ENCODE measurements at places on chromosomes 5 and 9.

- no peak for DNase-seq
These were observed 1.0 kb upstream of the EXOC3 start for GRCh38 chr5:441996-442334.

GRCh38 chr5:82347201-82347865 lies 69.2 kb upstream of the RPS23 start:
- DNase-seq: no peak

DNA sequence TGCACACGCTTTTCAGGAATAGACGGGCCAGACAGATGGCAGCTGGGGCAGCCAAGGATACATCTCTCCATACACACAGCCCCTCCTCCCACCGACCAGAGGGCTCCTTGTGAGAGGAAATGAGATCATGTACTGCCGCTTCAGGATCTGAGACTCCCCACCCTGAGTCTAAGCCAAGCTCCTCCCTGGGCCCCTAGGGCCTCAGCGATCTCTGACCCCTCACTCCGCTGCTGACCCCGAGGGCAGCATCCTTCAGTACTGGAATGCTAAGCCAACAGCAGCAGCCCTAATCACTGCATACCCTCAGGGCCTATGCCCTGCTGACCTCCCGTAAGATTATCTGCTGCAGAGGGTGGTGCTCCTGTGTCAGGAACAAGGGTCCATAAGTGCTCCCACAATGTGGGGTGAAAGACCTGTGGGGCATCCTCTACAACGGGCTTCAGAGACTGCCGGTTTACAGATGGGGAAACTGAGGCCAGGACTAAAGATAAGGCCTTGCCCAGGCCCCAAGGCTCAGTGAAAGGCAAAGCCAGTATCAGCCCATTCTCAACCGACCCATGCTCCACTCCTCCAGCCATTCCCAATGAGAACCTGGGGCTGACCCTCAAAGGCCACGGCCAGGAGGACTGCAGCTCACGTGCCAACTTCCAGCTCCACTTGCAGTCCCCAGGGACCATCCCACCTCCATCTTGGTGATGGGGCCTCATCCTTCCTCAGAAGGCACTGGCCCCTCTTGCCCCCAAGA lies 37.5 kb downstream of the BICD2 start:
- no peak for DNase-seq

DNA sequence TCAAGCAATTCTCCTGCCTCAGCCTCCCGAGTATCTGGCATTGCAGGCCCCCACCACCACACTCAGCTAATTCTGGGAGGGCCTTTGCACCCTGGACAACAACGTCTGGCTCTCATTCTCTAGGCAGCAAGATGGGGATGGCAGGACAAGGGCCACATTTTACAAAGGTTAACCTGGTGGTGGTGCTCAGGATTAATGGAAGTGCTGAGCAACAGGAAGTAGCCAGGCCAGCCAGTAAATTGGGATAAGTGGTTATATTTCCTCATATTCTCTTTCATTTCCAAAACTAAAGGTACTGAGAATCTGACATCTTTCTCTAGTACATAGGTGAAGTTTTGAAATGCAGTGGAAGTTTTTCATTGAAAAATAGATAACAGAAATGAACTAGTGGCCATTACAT lies 24.7 kb upstream of the ASPN start:
- DNase-seq: no peak

DNA sequence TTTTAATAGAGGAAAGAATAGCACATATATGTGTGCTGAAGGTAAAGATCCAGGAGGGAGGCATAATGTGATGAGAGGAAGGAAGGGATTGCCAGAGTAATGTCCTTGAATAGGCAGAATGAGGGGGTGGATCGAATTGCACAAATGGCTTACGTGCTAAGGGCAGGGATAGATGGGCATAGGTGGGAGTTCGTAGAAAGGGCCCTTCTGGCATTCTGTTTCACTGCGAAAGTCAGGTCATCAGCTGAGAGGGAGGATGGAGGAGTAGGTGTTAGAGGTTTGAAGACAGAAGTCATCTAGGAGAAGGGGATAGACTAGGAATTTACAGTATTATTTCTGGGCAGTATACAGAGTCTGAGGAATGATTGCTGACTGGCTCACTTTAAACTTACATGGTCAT lies 32.1 kb downstream of the CNOT6 start:
- no peak for DNase-seq

DNA sequence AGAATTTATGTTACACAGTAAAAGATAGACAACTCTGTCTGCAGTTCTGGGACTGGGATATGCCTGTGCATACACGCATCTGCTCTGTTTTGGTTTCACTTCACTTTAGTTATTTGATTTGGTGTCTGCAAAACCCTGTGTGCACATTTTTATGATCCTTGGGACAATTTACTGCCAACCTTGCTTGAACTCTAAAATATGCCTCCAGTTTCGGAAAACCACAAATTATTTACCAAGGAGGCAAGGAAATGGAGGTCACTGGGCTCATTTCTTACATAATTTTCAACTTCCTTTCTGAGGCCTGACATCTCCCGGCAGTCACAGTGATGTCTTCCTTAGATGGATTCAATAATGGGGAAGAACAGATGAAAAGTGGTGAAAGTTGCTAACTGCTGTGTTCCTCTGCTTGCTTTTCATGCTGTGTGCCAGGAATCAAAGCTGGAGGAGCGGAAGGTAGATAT lies 61.2 kb upstream of the TAF11L2 start:
- peak; percentile 29 for DNase-seq

GRCh38 chr9:124281931-124282371 lies 24.2 kb downstream of the NEK6 start:
- no peak for DNase-seq

DNA sequence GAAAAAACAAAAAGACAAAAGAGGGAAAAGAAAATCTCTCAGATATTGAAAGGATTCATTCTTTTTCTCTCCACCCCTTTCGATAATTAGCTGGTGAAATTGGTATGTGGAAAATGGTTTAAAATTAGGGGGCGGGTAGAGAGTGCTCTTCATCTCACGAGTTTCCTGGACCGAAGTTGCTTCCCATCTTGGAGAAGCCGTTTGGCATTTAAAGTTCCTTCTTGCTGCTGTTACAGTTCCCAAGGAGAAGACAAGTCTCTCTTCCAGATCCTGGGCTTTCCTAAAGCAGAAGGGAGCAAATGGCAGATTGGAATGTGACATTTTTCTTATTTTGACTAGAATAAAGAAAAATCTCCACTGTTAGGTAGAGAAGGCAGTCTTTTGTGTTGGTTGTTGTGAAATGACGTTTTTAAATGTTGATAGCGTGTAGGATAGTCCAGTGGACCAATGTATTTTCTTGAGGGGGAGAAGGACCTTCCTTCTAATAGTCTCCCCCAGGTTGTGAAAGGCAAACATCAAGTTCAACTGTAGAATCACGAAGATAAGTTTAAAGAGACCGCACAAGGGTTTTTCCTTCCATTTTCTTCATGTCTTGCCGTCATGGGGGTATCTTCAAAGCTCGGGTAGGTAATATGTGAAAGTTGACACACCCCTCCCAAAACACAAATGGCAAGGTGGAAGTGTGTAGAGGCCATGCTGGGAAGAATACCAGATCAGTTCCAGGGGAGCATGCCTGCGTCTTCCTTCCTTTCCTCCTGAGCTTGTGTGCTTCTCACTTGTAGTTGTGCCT lies 77.5 kb downstream of the EHMT1 start:
- DNase-seq: no peak
